ENCODE measurements at places on chromosomes 6 and 20.
A peak's percentile ranks its signal among the peaks of the same experiment; 100 is the strongest.

DNA sequence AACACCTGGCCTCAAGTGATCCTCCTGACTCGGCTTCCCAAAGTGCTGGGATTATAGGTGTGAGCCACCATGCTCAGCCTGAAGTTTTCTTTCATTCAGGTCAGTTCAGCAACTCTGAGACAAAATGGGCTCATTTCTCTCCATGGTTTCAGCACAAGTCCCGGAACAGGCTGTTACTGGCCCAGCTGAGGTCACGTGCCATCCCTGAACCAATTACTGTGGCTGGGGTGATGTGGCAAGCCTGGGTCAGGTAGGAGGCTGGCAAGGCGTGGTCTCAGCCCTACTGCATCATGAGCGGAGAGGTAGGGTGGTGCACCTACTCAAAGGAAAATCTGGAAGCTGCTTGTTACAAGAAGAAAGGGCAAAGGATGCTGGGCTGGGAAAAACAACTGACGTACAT lies 326.4 kb downstream of the KIF16B start:
- no peak for DNase-seq

- DNase-seq: no peak
These were observed 143.1 kb downstream of the STXBP5 start for GRCh38 chr6:147347179-147347881.

GRCh38 chr6:154388803-154389202 lies 32.2 kb upstream of the IPCEF1 start:
- DNase-seq: no peak

GRCh38 chr20:47205577-47206123 lies 150.8 kb downstream of the ZMYND8 start:
- no peak for DNase-seq

DNA sequence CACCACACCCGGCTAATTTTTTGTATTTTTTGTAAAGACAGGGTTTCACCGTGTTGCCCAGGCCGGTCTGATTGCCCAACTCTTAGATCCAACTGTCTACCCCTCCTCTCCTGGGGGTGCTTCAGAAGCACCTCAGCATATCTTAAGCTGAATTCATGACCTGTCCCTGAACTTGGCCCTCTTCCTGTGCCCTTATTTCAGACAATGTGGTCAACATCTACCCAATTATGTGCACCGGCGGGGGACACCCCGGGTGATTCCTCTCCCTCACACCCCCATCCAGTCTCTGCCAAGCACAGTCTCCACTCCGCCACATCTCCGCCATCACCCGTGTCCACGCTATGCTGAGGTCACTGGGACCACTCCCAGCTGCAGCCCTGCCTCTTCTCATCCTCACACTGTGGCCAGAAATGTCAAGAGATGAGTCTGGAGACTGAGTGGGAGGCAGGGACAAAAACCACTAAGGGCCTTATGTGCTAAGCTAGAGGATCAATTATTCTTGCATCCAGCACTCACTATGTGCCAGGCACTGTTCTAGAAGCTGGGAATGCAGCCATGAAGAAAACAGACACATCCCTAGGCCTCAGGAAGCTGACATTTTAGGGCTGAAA lies 111.9 kb downstream of the ARMC2 start:
- no peak for DNase-seq

- DNase-seq: no peak
These were observed 425.4 kb upstream of the RNF217 start for GRCh38 chr6:124536842-124537191.

- no peak for DNase-seq
These were observed 137.0 kb upstream of the TNFAIP3 start for GRCh38 chr6:137729866-137730629.

GRCh38 chr6:14647357-14647756 lies 529.8 kb downstream of the CD83 start:
- no peak for DNase-seq

- no peak for DNase-seq
These were observed 263.4 kb downstream of the RIMS1 start for GRCh38 chr6:72149715-72150114.

- no peak for DNase-seq
These were observed 706 bp upstream of the NANP start for GRCh38 chr20:25624500-25624939.

- DNase-seq: no peak
These were observed 185.9 kb upstream of the FOXA2 start for GRCh38 chr20:22770241-22770800.

- DNase-seq: no peak
These were observed 55.6 kb upstream of the ZMYND8 start for GRCh38 chr20:47412083-47412482.

DNA sequence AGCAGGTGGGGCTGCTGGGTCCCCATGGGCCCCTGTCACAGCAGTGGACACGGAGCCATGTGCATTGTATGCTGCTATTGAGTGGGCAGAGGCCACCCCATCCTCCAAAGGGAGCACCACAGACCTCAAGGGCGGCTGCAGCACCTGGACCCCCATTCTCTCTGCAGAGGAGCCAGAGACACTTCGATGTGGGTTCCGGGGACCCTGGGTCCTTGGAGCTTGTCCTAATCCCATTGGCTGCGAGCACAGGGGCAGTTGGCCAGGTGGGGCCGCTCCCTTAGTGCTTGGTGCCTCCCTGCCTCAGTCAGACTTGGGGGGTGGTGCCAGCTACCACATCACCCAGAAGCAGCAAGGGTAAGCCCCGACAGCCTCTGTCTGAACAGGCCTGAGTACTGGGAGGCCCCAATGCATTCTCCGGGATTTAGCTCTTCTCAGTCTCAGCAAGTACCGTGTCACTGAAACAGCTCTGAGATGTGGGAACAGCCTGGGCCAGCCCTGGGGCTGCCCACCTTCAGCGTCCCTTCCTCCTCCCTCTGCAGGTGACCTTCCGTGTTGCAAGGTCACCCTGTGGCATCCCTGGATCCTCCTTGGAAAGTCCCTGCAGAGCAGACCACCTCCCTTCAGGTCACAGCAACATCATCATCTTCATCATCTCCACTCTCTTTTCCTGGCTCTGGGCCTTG lies 73.9 kb downstream of the GINS1 start:
- no peak for DNase-seq

- no peak for DNase-seq
These were observed 173.1 kb downstream of the MTHFD1L start for GRCh38 chr6:151038616-151039015.

- DNase-seq: no peak
These were observed 733 bp downstream of the ZBTB22 start for GRCh38 chr6:33316603-33317418.

DNA sequence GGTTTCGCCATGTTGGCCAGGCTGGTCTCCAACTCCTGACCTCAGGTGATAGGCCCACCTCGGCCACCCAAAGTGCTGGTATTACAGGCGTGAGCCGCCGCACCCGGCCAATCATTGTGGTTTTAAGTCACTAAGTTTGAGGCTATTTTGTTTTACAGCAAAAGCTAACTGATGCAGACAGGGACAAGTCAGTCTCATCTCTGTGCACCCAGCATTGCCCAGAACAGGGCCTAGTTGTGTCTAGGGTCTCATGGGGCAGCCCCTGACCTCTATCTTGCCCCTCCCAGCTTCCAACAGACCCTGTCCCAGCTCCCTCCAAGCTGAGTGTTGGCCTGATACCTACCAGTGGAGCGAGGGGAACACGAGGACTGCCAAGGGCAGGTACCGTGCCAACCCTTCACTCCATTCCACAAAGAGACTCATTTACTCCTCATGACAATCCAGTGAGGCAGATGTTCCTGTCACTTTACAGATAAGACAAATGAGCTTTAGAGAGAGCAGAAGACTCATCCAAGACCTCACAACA lies 8.9 kb upstream of the RBCK1 start:
- no peak for DNase-seq

- no peak for DNase-seq
These were observed 98.0 kb downstream of the EPB41L2 start for GRCh38 chr6:130964808-130965604.

GRCh38 chr20:14716351-14716801 lies 379.0 kb upstream of the FLRT3 start:
- no peak for DNase-seq

- DNase-seq: no peak
These were observed 59.7 kb downstream of the YTHDF1 start for GRCh38 chr20:63156221-63156671.

GRCh38 chr6:148375401-148375800 lies 32.8 kb downstream of the SASH1 start:
- no peak for DNase-seq

DNA sequence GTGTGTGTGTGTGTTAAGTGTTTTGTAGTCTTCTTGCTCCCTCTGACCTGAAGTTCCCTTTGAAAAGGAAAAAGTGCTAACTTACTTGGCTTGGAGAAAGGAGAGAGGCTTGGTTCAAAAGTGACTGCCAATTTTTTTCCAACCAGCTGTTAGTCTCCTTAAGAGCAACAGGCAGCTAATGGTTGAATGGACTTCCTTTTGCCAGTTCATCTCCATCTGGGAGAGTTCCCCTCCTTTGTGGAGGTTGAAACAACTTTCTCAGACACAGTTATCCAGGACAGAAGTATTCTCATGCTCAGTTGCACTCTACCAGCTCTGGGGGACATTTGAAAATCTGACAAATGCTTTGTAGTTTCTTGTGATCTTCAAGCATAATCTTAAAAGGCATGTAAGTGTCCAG lies 4.5 kb downstream of the RIPOR2 start:
- DNase-seq: no peak

GRCh38 chr6:17656644-17657043 lies 50.1 kb downstream of the NUP153 start:
- no peak for DNase-seq

- DNase-seq: no peak
These were observed 31.4 kb downstream of the SCP2D1 start for GRCh38 chr20:18845017-18845416.

- DNase-seq: no peak
These were observed 25.8 kb downstream of the SEC23B start for GRCh38 chr20:18533491-18533890.

GRCh38 chr6:158040051-158040803 lies 58.6 kb downstream of the SYNJ2 start:
- peak; percentile 67 for DNase-seq

DNA sequence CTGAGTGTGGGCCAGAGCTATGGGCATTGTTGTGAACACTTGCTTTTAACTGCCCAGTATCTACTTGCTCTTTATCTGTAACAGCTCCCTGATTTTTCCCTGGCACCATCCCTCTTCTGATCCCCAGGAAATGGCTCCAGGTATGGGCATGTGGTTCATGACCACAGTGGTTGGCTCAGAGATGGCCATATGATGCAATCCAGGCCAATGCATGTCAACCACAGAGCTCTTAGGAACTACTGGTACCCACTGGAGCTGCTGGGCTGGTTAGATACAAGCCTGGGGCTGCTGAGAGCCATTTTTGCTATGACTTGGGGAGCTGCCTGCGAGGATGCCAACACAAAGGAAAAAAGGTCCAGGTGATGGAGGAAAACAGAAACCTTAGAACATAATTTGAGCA lies 55.6 kb downstream of the KCNB1 start:
- DNase-seq: no peak

GRCh38 chr6:107171513-107171912 lies 56.2 kb upstream of the BEND3 start:
- no peak for DNase-seq

DNA sequence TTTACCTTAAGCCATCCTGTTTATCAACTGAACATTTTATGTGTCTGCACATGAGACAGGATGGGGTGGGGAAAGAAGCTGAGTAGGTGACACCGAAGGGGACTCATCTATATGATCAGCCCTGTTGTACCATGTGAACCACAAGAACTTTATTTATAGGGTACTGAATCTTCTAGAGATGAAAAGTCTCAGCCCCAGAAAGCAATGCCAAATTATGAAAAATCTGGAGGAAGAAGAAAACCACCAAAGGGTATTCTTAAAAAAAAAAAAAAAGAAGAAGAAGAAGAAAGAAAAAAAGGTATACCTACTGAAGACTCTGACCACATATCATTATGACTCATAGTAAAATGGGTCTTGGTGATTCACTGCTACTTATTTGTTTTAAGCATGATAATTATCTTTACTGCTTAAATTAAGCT lies 39.8 kb upstream of the HBS1L start:
- DNase-seq: peak; percentile 92

DNA sequence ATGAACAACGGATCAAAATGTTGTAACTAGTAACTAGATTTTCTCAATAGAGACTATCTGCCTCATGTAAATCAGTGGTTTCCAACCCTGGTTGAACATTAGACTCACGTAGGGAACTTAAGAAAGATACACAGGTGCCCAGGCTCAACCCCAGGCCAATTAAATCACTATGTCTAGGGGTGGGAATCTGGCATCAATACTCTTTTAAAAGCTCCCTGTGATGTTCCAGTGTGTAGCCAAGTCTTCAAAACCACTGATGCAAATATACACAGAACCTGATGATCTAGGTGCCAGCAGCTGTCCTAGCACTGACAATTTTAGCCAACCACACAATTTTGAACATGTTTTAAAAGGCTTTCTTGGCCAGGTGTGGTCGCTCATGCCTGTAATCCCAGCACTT lies 128.7 kb downstream of the TBC1D32 start:
- DNase-seq: no peak

DNA sequence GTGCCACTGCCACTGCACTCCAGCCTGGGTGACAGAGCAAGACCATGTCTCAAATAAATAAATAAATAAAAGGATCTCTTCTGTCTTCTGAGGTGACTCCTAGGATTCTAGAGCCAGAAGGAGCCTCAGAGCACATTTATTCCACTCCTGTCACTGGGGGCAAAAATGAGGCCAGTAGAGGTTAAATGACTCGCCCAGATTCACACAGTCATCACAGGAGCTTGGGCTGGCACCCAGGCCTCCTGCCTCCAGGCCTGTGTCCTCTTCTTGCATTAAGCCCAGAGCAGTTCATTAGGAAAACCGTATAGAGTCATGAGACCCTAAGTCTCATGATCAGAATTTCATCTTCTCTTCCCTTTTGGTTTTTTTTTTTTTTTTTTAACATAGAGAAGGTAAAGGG lies 243.3 kb downstream of the NRN1 start:
- no peak for DNase-seq

- DNase-seq: no peak
These were observed 134.2 kb downstream of the MRPL14 start for GRCh38 chr6:43992783-43993644.

GRCh38 chr20:33568868-33569801 lies 79.2 kb downstream of the CBFA2T2 start:
- DNase-seq: no peak

DNA sequence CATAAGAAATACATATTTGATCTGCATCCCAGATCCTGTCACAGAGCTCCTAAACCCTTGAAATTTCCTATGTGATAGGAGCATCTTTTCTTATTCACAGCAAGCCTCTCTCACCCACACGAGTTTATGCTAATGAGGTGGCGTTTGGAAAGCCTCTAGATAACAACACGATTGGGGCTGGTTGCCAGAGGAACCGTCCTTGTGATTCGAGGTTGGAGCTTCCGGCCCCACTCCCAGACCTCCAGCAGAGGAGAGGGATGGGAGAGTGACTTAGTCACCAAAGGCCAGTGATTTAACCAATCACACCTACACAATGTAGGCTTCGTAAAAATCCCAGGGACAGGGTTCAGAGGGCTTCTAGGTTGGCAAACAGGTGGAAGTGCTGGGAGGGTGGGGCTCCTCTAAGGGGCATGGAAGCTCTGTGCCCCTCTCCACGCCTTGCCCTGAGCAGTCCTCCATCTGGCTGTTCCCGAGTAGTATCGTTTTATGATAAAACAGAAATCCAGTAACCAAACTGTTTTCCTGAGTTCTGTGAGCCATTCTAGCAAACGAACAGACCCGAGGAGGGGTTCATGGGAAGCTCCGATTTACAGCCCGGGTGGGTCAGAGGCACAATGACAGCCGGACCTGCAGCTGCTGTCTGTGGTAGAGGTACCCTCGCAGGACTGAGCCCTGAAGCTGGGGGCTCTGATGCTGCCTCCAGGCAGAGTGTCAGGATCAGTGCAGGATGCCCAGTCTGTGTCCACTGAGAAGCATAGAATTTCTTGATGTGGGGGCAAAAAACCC lies 238.1 kb upstream of the ARID1B start:
- DNase-seq: no peak

Measured in CD4-positive, alpha-beta T cell treated with Interleukin-4 for 4 hours (primary cell).